ENCODE measurements at places on chromosomes 4 and X. TPM values are rescaled to one million over a fixed set of nuclear protein-coding genes. Genes with fewer than 3 reads are reported as not detected.

- DNase-seq = no peak
Observed at GRCh38 chr4:97457253-97457652, 686.0 kb downstream of the STPG2 start.

DNA sequence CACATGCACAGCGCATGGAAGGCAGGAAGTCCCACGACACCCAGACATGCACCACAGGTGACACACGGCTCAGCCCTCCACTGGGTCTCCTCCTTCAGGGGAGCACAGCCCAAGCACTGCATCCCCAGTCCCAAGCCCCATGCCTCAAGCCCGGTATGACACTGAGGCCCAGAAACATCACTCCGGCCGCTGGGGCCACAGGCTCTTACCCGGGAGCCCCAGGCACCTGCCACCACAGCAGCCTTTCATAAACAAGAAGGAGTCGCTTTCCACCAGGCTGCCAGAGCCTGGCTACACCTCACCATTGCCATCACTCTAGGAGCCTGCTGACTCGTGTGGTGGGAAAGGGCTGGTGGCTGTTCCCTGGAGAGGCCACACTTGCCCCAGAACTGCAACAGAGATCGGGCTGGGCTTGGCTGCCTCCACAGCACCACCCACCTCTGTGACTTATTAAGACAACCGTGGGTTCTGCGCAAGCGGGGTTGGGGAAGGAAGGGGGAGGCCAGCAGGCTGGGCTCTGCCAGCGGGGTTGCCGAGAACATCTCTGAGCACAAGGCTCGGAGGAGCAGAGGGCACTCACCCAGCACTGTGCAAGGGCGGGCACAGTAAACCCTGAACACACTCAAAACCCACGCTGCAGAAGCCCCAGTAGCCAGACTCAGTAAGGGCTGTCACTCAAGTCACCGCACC lies 4.5 kb downstream of the HAUS7 start:
- DNase-seq = no peak

GRCh38 chr4:78691971-78692821 lies 84.0 kb upstream of the BMP2K start:
- DNase-seq = peak; percentile 16

- DNase-seq = peak; percentile 75
Observed at GRCh38 chr4:88599298-88599697, 7.0 kb downstream of the HERC3 start.

- DNase-seq = peak; percentile 8
Observed at GRCh38 chr4:134201216-134202161, at the start of gene PABPC4L. Gene PABPC4L, minus strand, starts transcription at chr4:134201789. Its CDS starts 770 bp downstream, at chr4:134201019.

DNA sequence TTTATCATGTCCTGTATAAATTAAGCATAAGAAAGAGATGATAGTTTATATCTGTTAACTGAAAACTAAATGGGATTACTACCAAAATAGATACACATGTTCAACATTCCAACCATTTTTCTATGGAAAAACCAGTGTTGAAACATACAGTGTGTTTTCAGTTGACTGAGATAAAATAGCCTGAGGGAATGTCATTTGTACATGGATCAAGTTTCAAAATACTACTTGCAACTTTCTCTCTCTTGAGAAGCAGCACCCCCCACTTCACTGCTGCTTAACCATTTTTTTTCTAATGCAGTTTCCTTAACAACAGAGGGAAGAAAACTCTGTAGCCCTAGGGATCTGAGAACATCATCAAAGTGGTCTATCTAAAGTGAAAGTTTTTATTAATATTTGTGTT lies 70.8 kb downstream of the NPNT start:
- peak; percentile 77 for DNase-seq

DNA sequence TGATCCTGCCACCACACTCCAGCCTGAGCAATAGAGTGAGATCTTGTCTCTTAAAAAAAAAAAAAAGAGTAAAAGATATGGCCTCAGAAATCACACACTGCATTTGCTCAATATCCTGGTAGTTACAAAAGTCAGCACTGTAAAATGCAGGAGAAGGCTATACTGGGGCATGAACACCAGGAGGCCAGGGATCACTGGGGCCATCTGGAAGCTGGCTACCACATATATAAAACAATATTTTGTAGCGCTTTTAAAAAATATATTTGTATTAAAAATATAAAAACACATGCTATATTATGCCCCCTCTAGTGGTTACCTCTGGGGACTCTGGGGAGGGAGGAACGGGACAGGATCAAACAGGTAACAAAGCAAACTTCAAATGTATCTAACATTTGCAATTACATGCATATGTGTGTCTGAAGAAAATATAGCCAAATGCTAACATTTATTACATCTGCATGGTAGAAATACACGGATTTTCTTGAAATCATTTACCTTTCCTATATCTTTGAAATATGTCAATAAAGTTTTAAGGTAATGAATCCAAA lies 4.0 kb downstream of the C4orf46 start:
- DNase-seq = peak; percentile 7

GRCh38 chr4:82042042-82042441 lies 331.7 kb downstream of the HNRNPD start:
- DNase-seq = no peak

- DNase-seq = no peak
Observed at GRCh38 chr4:2457481-2458295, 11.2 kb upstream of the RNF4 start.

DNA sequence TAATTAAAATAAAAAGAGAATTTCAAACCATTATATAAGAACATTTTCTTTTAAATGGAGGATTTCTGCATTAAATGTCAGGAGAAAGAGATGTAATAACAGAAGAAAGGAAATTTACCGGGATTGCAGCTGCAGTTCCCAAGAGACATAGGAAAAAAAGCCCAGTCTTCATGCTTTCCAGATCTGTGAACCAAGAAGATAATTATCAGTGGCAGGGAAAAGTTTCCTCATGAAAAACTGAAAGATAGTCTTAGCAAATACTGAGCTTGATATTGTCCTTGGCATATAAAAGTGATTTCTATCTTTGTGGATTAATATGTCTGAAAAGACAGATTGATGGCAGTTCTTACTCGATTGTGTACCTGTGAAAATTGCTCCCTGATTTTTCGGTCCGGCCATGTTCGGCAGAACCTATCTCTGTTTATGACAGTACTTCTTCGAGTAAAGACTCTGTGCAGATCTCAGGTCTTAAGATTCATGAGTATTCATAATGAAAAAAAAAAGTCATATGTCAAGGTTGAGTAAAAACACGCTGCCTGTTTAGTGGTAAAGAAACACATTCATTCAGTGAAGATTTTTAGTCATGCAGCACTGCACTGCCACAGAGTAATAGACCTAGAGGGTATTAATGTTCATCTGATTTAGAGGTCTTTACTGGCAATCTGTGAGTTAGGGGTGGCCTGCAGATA lies 29.6 kb downstream of the SPARCL1 start:
- peak; percentile 19 for DNase-seq

- DNase-seq = peak; percentile 6
Observed at GRCh38 chrX:53684415-53685192, 1.9 kb downstream of the HUWE1 start.

DNA sequence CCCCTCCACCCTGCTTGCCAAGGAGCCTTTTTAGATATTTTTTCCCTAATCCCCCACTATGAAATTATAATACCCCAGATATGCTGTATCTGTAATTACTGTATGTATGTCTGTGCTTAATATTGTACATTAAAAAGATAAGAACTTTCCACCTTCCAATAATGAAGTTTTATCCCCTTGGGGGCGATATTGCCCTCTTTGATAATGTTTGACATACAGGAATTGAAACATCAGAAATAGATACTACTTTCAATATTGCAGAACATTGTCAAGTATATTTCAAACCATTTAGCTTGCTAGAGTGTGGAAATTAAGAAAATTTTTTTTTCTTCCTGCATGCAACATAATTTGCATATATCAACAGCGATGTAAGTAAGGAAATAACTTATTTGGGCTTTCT lies 58.9 kb downstream of the NAF1 start:
- peak; percentile 27 for DNase-seq

GRCh38 chr4:129344058-129344457 lies 248.1 kb downstream of the C4orf33 start:
- DNase-seq = peak; percentile 20

DNA sequence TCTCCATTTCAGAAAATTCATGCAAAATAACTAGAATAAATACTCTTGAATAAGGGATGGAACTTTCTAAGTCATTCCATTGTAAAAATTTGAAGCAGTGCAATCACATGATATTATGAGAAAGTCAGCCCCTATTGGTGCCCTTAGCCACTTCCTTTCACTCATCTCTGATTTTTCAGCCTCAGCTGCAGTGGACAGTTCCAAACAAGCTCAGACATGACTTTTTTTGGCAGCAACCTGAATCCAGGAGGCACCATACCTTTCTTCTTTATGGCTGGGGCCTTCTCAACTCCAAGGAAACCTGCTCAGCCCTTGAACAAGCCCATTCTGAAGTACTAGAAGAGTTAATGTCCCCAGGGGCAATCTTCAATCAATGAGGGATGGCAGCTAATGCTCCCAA lies 40.5 kb downstream of the MAPK10 start:
- DNase-seq = no peak

GRCh38 chr4:26171941-26172340 lies 148.9 kb upstream of the RBPJ start:
- peak; percentile 70 for DNase-seq

- peak; percentile 47 for DNase-seq
Observed at GRCh38 chr4:153488006-153488891, 22.1 kb downstream of the TMEM131L start.

- no peak for DNase-seq
Observed at GRCh38 chr4:156939139-156939538, 32.5 kb downstream of the PDGFC start.

- DNase-seq = peak; percentile 74
Observed at GRCh38 chrX:71622576-71623450, 4.5 kb upstream of the CXCR3 start.

- DNase-seq = no peak
Observed at GRCh38 chr4:174053895-174054294, 229.6 kb downstream of the FBXO8 start.

DNA sequence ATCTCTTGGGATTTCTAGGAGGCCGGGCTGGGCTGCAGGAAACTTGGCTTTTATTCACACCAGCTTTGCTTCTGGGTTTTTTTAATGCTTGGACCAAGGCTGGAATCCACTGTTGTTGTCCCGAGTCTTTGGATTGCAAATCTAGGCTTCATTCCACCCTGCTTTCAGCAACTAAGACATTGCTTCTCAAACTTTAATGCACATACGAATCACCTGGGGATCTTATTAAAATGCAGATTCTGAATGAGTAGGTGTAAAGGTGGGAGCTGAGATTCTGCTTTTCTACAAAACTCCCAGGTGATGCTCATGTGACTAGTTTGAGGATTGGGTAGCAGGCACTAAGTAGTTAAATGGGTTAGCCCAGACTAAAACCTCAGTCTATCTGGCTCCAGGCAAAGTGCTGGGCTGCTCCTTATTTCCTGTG lies 39.2 kb upstream of the GPC4 start:
- no peak for DNase-seq

- no peak for DNase-seq
Observed at GRCh38 chr4:169582203-169582602, 30.2 kb downstream of the NEK1 start.

GRCh38 chr4:186820391-186820891 lies 96.8 kb upstream of the FAT1 start:
- DNase-seq = no peak

- no peak for DNase-seq
Observed at GRCh38 chrX:19342331-19342906, 1.3 kb upstream of the PDHA1 start.

DNA sequence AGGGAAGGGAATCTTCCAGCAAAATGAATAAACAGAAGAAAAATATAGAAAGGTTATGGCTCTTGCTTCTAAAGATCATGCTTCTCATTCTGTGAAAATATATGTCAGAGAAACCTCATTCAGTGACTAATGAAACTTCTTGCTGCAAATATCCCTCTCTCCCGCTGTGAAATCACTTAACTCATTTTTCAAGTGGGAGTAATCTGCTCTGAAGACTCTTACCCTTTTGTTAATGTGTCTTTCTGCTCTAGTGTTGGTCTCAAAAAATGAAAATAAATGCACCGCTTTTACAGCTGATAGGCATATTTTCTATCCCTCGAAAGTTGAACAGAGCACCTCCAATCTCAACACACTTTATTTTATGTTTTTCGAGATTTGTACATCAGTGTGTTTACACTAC lies 252.3 kb downstream of the NLGN4X start:
- no peak for DNase-seq

Gene BMP2K
- 28.4 TPM for total RNA-seq

Gene CDKN2AIP
- total RNA-seq = 8.3 TPM

Gene PAGE4
- total RNA-seq = not detected

Gene PABPC4L
- total RNA-seq = 2.2 TPM

Gene TKTL1
- not detected for total RNA-seq

Gene ZFYVE28
- total RNA-seq = 14.0 TPM

Gene LIN54
- 5.1 TPM for total RNA-seq

Data from fibroblast of the aortic adventitia (primary cell).